ENCODE measurements at places on chromosomes 13 and 19. TPM values are rescaled to one million over a fixed set of nuclear protein-coding genes. Genes with fewer than 3 reads are reported as not detected.
A peak's percentile ranks its signal among the peaks of the same experiment; 100 is the strongest.

- DNase-seq = no peak
Measured at GRCh38 chr19:38838208-38838985, 6.8 kb upstream of the ECH1 start.

DNA sequence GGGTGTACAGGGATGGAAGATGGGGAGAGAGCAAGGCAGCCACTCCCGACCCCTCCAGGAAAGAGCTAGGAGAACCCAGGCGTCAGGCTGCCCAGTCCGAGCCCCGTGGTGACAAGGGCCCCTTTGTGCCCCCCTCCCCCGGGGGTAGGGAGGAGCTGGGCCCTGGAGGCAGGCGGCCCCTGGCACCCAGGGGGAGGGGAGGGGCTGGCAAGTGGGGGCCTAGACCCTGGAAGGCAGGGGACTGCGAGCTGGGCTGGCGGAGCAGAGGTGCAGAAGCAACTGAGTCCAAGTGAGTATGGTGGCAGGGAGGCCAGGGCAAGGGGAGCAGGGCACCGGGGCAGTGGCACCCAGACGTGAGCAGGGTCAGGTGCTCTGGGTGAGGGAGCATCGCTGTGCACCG, at the start of gene MAG:
Gene MAG, plus strand, starts transcription at position 246 of the 400 bp plus-strand sequence. CDS start 3,248 bp downstream, outside the sequence.
- DNase-seq = no peak

- DNase-seq = no peak
Measured at GRCh38 chr19:49165111-49165750, 7.6 kb downstream of the TRPM4 start.

- peak; percentile 58 for DNase-seq
Measured at GRCh38 chr13:112467236-112467635, 91.1 kb downstream of the SPACA7 start.

GRCh38 chr19:37654629-37655300, 500 bp downstream of the ZFP30 start:
- peak; percentile 76 for DNase-seq

GRCh38 chr13:81987677-81988357, 1646.9 kb upstream of the SPRY2 start:
- no peak for DNase-seq

DNA sequence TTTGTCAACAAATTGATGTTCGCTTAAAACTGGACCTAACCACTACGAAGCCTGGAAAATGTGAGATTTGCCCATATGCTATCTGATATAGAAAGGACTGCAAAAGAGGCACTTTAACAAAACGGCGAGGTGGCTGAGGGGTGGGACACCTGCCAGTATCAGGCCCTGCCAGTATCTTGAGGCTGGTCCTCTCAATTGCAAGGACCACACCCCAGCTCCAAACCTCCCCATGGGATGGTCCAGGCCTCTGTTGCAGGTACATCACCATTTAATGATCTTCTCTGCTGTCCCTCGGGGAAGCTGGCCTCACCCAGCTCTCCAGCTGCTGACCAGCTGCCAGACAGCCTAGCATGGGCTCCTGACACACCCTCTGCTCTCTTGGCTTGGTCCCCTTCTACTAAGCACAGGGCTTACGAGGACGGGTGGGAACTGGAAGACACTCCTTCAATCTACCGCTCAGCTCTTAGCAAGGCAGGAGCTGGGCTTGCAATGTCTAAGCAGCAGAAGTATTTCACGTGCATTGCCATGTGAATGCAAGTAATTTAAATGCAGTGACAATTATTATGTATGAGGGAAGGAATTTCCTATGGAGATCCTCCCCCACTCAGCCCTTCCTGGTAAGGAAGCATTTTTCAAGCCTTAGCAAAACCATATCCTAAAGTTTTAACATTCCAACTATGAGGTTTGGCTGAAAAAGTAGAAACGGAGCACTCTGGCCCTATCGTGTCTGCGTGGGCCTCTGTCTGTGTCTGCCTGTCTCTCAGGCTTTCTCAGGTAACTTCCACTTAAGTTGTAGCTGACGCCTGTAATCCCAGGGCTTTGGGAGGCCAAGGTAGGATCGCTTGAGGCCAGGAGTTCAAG, 63.9 kb downstream of the LATS2 start:
- no peak for DNase-seq

DNA sequence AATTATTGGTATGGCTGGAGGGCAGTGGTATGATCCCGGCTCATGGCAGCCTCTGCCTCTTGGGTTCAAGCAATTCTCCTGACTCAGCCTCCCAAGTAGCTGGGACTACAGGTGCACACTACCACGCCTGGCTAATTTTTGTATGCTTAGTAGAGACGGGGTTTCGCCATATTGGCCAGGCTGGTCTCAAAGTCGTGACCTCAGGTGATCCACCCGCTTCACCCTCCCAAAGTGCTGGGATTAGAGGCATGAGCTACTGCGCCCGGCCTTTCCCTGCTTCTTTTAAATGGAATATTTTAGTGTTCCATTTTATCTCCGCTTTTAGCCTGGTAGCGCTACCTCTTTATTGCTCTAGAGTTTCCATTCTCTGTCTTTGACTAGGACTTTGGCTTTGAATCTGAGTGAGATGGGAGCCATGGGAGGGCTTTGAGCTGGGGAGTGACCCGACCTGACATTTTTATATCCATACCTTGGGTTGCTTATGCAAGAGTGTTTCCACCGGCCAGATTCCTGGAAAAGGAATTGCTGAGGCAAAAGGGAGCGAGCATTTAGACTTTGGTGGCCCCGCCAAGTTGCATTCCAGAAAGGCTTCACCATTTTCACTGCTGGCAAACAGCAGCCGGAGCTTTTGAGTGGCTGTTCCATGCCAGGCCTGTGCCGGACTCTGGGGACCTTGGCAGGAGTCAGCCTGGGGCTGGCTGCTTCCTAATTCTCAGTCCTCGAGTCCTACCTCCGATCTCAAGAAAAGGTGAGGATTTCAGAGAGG, 22.9 kb downstream of the BICRA start:
- no peak for DNase-seq

GRCh38 chr19:48398375-48399235, 5.1 kb downstream of the GRIN2D start:
- DNase-seq = peak; percentile 89

GRCh38 chr13:51271528-51272085, 49.4 kb downstream of the FAM124A start:
- DNase-seq = no peak

The GARIN5A gene
- 1.1 TPM for total RNA-seq

The FGF14 gene
- total RNA-seq = 4.8 TPM

The ZNF333 gene
- 10.5 TPM for total RNA-seq

The PDX1 gene
- not detected for total RNA-seq
